Activated CD4-positive, alpha-beta T cell treated with anti-CD3 and anti-CD28 coated beads, Interleukin-2, amount 10 ng/mL, durations not matched to agents 7 days and 5 days (primary cell): ENCODE measurements at places on chromosomes 5 and 9. TPM values are rescaled to one million over a fixed set of nuclear protein-coding genes. Genes with fewer than 3 reads are reported as not detected.
A peak's percentile ranks its signal among the peaks of the same experiment; 100 is the strongest.

FOXD4 gene
- total RNA-seq: 0.92 TPM

- DNase-seq: peak; percentile 39
Observed at GRCh38 chr5:37738057-37738691, 101.7 kb downstream of the GDNF start.

- DNase-seq: no peak
Observed at GRCh38 chr9:75462866-75463265, 374.6 kb downstream of the OSTF1 start.

DNA sequence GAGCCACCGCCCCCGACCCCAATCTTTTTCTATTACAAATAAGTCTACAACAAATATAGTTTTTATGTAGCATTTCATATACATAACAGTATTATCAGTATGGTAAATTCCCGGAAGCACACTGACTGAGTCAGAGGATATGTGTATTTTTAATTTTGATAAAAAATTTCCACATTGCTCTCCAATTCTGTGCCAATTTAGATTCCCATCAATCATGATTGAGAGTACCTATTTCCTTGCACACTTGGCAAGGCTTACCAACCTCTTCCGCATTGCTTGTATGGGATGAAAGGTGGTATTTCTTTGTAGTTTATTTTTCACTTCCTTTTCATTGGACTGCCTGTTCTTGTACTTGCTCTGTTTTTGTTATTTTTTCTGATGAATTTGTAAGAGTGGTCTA lies 204.6 kb downstream of the RFX3 start:
- DNase-seq: no peak

DNA sequence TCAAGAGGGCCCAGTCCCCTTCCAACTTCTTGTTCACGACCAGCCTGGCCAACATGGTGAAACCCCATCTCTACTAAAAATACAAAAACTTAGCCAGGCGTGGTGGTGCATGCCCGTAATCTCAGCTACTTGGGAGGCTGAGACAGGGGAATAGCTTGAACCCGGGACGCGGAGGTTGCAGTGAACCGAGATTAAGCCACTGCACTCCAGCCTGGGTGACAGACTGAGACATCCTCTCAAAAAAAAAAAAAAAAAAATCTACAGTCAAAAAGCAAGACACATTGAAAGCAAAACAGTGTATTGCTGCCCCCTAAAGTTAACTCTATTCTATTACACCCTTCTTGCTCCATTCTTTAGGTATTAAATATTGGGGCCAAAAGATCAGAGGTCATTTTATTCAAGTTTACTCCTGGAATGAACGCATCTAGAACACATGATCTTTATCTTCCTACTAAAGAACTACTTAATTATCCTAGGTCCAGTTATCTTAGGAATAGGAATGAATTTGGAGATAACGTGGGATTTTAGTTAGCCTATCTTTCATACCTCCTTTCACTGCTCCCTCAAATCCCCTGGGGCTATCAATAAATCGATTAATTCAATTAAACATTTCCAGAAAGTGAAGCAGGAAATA lies 2.4 kb downstream of the ATG12 start:
- peak; percentile 39 for DNase-seq

MAST4 gene
- 25.8 TPM for total RNA-seq

FGF10 gene
- total RNA-seq: not detected

DNA sequence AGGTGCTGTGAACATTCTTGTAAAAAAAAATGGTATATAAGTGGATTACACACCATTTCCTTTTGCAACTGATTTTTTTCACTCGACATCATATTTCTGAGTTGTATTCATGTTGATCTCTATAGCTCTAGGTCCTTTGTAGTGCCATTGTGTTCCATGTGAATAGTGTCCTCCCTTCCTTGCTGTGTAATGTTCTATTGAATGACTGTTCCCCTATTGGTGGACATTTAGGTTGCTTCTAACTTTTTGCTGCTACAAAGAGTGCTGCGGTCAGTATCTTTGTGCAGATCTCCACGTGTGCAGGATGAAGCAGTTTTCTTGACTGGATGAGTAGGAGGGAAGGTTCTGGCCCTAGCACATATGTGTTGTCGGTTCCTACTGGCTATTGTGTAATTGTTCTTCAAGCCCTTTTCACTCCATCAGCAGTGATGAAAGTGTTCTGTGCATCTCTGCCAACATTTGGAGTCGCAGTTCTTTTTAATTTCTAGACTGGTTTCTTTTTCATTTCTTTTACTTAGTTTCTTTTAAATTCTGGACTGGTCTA lies 20.2 kb downstream of the DAB2IP start:
- DNase-seq: no peak

DNA sequence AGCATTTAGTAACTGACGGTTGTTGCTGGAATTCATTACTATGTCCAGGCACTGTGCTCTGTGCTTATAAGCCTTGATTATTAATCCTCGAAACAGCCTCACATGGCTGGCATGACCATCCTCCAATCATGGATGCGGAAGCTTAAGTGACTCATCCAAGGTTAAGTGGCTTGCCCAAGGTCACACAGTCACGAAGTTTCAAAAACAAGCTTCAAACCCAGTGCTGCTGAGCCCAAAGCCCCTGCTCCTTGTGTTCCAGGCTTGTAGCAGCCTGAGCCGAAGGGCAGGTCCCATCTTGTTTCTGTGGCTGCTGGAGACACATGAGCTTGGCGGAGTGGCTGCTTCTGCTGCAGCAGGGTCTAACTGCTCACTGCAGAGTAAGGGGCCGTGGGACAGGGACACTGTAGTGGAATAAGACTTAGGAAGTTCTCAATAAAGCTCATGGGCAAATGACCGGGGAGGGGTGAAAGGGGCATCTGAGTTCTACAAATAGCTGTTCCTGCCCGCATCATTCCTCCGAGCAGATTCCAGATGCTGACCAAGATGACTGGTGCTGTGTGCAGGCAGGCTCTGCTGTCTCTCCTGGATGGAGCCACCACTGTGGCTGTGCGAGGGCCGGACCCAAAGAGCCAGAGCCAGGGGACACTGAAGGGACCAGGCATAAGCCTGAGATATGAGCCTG lies 32.4 kb downstream of the WHRN start:
- DNase-seq: no peak

GRCh38 chr9:81650586-81651515 lies 38.5 kb downstream of the TLE1 start:
- no peak for DNase-seq

DNA sequence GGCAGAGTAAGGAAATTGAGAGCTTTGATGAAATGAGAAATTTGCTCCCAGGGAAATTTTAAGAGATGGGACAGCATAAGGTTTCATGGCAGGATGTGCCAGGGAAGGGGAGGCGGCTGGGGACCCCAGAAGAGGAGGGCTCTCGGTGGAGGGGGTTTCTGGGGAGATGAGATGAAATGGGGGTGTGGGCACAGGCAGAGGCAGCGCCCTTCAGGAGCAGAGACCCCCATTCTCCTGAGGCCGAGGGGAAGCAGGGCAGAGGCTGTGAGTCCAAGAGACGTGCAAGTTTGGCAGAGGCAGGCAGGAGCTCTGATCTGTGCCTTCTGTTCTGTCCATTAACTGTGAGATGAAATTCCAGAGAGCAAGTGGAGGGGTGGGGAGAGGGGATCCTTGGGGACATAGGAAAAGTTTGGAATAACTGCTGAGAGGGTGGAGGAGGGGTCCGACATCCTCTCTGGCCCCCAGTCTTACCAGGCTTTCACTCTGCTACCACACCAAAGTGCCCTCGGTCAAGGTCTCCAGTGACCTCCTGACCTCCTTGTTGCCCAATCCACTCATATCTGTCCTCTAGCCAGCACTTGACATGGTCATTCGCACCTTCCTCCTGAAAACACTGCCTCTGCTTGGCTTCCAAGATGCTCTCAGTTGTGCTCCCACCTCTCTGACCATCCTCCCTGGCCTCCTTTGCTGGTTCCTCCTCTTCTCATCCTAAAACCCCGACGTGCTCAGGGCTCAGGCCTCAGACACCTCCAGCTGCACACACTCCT lies 108.1 kb upstream of the MVB12B start:
- no peak for DNase-seq

- no peak for DNase-seq
Observed at GRCh38 chr5:66680804-66681203, 84.6 kb downstream of the MAST4 start.

SPATA31A3 gene
- total RNA-seq: not detected

GRCh38 chr5:88660947-88661805 lies 221.8 kb downstream of the MEF2C start:
- no peak for DNase-seq

- DNase-seq: no peak
Observed at GRCh38 chr5:103862398-103862797, 299.8 kb upstream of the NUDT12 start.

RHOBTB3 gene
- total RNA-seq: 0.74 TPM

DNA sequence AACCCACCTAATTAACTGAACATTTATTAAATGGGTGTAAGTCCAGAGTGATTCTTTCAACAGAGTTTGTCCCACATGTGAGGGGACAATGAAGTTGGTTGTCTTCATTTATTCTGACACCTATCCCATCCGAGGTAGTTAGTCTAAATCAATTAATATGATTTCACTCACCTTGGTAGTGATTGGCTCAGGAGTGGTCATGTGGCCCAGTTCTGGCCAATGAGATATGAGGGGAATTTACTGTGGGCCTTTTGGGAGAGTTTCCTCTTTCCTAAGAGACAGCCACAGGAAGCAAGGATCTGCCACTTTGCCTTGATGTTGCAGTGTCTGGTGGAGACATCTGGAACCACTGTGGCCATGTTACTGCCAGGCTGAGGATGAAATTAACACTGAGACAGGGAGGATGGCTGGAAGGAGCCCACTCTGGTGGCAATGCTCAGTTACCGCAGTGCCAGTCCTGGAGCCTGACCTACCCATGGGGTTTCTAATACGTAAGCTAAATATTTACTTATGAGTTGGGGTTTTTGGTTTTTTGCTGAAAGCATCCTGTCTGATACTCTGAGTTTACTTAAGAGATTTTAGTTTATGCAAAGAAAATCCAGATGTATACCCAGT lies 118.6 kb downstream of the FGF18 start:
- DNase-seq: no peak

GRCh38 chr5:18024542-18024941 lies 390.3 kb downstream of the TAF11L14 start:
- DNase-seq: no peak

GRCh38 chr9:95307538-95307937 lies 10.0 kb downstream of the FANCC start:
- no peak for DNase-seq

- no peak for DNase-seq
Observed at GRCh38 chr5:42595597-42595996, 161.0 kb upstream of the CCDC152 start.

BRINP1 gene
- not detected for total RNA-seq

DNA sequence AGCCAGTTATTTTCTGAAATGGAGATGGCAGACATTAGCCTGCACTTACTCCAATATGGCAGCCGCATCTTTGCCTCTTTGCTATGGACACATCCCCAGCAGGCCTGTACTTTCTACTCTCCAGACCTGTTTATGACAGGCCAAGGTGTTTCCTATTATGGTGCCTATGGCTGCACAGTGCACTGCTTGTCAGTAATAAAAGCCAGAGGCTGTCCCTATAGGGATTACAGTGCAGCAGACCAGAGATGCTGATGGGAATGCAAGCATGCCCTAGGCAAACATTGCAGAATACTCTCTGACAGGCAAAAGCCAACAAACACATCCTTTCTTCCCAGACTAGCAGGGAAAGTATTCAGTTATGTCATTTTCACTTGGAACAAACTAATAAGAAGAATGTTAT lies 442.9 kb downstream of the RAB3C start:
- no peak for DNase-seq
